T-helper 2 cell treated with Interferon-gamma antibody and Interleukin-4, amounts not matched to agents 5 μg/mL and 100 μg/mL, for 36 hours (primary cell): ENCODE measurements at places on chromosomes 5 and 9.

GRCh38 chr5:111641533-111642233, 115.3 kb downstream of the NREP start:
- DNase-seq = no peak

DNA sequence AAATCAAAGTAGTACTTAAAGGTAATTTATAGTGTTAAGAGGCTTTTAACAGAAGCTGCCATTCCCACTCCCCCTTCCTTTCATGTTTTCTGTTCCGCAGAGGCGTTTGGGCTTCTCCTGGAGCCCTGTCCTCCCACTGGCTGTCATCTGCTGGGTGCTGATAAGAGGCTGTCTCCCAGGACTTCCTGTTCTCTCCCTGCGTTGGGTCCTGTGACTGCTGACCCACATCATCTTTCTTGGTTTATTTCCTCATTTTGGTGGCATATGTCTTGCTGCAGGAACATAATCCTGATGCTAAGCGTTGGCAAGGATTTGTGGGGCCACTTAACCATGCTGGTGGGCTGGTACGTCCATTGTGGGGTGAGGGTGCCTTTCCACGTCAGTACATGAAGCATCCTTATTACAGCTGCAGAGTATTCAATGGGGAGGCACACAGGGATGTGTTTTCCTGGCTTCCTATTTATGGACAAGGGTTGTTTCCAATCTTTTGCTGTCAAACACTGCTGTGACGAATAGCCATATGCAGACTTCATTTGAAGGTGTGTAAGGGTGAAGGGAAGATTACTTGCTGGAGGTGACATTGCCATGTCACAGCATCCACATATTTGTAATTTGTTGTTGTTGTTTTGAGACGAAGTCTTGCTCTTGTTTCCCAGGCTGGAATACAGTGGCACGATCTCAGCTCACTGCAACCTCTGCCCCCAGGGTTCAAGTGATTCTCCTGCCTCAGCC, 22.3 kb upstream of the RNF130 start:
- no peak for DNase-seq

- no peak for DNase-seq
Observed at GRCh38 chr9:116547729-116548426, 139.2 kb upstream of the TRIM32 start.

DNA sequence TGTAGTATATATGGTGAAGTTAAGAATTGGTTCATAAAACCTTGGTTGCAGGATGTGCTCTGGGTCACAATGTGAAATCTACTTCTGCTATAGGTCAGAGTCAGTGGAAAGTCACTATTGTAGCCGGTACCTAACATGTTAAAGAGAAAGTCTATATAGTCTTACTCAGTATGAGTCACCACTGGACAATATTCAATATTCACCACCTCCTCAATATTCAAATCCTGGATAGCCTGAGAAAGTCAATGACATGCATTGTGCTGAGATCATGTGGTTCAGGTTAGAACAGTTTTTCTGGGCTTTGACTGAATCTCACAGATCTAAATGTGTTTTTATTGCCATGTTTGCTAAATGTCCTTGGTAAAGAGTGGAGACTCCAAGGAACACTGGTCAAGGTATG, 108.8 kb downstream of the HMHB1 start:
- DNase-seq = no peak

- DNase-seq = no peak
Observed at GRCh38 chr9:36929350-36929675, 104.8 kb downstream of the PAX5 start.

- DNase-seq = no peak
Observed at GRCh38 chr5:95043234-95043633, 241.7 kb downstream of the MCTP1 start.

DNA sequence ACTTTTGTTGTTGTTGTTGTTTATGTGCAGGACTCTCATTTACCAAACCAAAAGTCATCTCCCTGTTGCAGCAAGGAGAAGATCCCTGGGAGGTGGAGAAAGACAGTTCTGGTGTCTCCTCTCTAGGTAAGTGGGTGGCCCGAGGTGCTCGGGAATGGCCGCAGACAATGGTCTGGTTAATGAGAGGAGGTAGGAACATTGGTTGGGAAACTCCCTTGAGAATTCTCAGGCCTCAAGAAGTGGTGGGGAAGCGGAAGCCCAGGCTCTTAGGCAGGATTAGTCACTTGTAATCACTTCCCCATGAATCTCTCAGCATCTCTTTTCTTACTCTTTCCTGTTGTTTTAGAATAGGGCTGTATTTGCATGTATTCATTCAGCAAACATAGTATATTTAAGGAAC, 7.2 kb downstream of the ZNF354B start:
- DNase-seq = no peak

GRCh38 chr9:31700252-31701045, 684.0 kb upstream of the ACO1 start:
- peak; percentile 18 for DNase-seq

DNA sequence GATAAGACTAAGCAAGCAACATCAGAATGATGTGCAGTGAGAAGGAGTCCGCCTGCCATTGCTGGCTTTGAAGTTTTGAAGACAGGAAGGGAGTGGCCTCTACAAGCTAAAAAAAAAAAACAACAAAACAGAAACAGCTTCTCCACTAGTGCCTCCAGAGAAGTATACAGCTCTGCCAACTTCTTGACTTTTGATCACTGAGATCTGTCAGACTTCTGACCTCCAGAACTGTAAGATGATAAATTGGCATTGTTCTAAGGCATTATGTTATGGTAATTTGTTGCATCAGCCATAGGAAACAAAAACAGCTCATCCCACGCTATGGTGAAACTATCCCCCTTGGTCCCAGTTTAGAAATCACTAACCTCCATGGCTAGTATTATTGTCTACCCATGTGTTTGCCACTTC, 131.0 kb upstream of the VCAN start:
- no peak for DNase-seq

DNA sequence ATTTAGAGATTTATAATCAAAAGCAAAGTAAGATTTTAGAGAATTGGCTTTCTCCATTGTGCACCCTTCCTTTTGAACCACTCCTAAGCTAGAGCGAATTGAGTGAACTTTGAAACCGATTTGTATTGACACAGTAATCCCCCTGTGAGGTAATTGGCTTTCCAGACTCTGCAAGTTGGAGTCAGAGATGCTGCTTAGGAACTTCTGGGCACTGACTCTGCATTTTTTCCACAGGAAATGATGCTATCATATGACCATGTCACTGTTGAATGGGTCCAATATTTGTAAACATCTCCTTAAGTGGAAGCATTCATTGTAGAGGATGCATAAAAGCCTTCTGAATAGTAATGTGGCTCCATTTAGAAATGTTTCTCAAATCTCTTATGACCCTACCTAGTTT, 394.4 kb upstream of the ZNF608 start:
- no peak for DNase-seq
